T follicular helper cell (primary cell): ENCODE measurements at places on chromosomes 5 and 9.

GRCh38 chr5:81767938-81768337, 17.0 kb upstream of the SSBP2 start:
- no peak for DNase-seq

DNA sequence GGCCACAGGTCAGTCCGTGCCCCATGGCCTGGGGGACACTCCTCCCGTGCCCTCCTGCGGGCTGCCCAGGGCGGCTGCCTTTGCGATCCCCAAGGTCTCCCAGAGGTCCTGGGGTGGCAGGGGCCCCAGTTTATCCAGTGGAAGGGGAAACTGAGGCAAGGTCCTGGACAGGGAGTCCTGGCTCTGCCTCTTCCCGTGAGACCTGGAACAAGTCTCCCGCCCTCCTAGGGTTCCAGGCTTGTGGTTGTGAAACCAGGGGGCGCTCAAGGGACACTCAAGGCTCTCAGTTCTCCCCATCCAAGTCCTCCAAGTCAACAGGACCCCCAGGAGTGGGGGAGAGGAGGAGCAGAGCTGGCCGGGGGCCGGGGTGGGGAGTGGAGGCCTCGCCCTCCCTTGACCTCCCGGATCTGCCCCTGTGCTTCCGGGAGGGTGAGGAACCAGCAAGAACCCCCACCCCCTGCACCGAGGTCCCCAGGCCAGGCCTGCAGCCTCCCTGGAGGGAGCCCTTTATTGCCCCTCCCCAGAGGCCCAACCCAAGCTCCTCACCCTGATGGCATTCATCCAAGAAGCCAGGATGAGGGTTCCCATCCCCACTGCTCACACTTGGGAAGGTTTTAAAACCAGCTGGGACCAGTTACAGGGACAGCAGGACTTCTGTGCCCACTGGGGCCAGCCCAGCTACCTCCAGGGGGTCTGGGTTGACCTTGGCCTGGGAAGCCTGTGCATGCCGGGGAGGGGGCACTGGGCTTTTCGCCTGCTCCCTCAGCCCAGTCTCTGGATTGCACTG, 24.7 kb upstream of the TMEM250 start:
- DNase-seq = no peak

DNA sequence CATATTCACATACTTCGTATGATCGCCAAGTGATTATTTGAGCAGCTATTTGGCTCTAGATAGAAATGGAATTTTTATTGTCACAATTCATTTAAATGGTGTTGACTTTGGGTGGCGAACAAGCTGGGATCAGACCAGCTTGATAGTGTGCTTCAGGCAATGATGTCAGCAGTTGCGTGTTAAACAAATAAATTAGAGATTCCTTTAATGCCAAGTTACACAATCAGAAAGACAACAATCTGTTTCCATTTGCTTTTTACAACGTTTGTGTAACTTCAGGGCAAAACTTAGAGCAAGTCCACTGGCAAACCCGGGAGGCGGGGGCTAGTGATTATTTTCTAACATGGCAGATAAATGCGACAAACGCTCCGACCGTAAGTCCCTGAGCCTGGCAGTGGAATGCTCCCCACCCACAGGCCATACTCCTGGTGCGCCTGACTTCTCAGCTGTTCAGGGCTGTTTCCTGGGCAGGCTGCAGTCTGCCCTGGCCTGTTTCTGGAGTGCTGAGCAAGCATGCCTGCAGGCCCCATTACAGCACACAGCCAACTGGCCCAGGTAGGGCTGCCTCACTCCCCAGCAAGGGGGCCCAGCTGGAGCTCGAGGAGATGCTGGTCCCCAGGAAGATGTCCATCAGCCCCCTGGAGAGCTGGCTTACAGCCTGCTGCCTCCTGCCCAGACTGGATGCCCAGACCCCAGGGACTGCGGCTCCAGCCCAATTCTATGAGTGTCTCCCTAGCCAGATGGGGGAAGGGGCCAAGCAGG, 88.7 kb downstream of the BASP1 start:
- DNase-seq = no peak

DNA sequence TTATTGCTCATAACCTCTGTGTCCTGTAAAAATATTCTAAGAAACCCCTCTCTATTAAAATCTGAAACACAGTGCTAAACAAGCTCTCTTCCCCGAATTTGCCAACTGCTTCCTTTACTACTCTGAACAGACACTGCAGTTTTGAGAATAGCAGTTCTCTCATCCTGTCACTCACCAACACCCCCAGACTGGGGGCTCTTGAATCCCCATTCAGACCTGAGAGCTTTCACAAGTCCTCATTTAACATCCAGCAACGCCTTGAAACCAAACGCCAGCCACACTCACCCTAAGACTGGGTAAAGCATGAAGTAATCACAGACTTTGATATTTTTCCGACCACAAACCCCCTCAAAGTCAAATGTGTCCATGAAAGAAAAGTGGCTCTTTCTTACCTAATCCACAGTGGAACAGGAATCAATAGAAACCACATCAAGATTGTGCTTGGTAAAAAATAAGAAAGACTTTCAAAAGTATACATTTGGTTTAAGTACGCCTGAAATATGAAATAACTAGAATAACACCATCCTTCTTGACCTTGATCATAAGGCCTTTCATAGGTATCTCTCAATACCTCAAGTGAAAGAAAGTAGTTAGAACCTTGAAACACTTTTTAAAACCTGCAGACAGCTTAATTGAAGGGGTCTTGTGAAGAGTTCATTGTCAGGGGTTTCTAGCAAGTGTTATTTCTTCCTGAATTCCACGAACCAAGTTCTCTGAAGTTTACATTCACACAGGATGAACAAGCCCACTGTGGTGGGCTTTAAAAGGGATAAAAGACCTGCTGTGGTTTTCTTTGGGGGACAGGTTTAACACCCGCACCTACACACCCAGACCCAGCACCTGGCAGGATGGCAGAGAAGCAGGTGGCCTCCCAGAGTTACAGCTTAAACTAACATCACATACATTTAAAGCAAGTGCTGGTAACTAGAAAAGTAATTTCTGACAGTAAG, 412.6 kb downstream of the MLLT3 start:
- DNase-seq = peak; percentile 10

DNA sequence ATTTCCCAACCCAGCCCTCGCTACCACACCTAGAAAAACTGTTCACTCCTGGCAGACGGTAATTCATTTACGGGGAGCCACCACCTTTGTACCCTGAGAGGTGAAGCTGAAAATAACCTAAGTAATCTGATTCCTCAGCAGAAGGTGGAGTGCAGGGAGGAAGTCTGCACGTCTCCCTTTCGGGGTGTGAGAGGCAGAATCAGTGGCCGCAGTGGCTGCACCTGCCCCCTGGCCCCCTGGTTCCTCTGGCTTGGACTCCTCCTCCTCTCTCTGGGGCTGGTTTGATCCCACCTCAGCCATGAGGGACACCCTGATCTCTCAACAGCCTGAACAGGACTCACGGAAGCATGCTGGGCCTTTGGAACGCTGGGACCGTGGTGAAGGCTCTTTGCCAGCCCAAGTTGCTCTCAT, 10.5 kb downstream of the TMEM174 start:
- no peak for DNase-seq

DNA sequence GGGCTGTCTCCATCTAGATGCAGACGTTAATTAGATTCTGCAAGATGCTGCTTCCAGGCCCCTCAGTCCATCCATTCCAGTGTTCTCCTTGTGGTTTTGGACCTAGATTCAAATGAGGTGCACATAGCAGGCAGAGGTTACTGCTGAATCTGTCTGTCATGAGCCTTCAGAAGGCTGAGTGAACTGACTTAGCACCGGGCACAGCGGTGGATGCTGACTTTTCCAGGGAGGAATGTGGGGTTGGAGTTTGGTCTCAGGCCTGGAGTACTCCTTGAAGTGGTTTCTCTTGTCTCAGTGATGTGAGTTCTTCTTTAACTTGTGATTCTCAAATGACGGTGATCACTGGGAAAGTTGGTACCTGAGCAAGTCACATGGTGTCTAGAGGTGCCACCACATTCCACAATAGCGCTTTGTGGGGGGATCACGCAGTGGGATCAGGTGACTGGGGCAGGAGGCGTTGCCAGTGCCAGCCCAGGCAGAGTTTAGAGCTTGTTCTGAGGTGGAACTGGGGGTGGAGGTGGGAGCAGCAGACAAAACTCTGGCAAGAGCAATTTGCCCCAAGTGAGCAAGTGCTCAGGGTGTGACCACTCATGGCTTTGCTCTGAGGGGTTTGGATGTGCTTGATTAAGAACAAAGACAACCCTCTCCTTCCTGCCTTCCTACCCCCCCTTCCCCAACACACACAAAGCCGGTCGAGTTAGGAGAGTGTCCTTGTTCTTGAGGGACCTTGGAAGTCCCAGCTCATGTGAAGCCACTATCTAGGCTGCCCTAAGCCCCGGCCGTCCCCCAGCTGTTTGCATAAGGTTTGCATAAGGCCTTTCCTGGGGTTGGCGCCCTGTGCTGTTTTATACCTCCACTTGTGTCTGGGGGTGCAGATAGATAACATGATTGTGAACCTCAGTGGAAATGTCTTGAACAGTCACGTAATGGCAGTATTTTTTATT, 25.1 kb downstream of the JADE2 start:
- no peak for DNase-seq

DNA sequence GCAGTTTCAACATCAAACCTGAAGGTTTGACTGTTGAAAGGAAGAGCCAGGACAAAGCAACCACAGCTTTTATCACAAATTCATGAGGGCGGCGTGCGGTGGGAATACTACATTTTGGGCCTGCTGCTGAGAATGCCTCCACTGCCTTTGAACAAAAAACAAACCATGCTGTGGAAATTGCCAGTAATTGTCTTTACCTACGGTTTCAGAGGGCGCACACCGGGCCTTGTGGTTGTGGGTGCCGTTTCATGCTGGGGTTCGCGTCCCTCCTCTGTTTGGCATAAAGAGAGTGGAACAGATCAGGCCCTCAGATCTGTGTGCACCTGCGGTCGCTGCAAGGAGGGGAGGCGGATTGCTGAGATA, 27.6 kb upstream of the TCF7 start:
- peak; percentile 71 for DNase-seq

GRCh38 chr5:91885291-91886265, 502.5 kb upstream of the ARRDC3 start:
- no peak for DNase-seq

- peak; percentile 4 for DNase-seq
Measured at GRCh38 chr5:56696900-56697299, 118.4 kb upstream of the MAP3K1 start.

GRCh38 chr9:79184831-79185230, 386.9 kb upstream of the TLE4 start:
- no peak for DNase-seq

DNA sequence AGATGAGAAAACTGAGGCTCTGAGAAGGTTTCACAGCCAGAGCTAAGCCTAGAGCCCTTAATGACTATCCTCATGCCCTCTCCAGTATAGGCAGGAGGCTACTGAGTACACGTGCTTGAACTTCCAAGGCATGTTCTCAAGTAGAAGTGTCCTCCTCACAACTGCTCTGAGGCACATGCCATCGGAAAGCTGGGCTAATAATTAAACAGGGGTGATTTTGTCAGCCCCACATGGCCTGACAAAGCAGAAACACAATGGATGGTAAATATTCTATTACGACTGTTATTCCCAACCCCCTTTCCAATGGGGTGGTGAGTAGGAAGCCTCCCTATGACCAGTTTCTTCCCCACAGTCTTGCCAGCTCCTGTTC, 34.3 kb downstream of the KCNIP1 start:
- no peak for DNase-seq

GRCh38 chr5:10594591-10595210, 30.8 kb downstream of the ANKRD33B start:
- DNase-seq = no peak

- no peak for DNase-seq
Measured at GRCh38 chr9:86945728-86946200, 1.5 kb downstream of the GAS1 start.

DNA sequence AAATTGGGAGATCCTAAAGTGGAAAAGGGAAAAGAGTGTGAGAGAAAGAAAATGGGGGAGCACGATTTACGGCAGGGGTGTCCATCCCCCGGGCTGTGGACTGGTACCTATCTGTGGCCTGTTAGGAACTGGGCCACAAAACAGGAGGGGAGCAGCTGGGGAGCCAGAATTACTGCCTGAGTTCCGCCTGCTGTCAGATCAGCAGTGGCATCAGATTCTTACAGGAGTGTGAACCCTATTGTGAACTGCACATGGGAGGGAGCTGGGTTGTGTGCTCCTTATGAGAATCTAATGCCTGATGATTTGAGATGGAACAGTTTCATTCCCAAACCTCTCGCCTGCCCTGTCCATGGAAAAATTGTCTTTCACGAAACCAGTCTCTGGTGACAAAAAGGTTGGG, 108.3 kb upstream of the ADAMTSL1 start:
- no peak for DNase-seq

DNA sequence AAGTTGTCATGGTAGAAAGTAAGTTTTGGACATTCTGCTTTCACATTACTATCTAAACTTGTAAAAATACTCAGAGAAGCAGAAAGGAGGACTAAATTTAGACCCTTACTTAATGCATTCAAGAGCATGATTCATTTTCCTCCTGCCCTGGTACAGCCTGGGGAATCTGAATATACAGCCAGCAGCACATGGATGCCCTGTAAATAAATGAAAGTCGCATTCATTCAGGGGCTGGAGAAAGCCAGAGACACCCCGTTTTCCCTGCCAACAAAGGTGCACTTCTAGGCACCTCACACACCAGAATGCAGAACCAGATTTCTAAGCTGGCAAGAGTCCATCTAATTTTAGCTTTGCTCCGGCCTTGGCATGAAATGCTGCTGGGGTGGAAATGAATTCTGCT, 172.7 kb upstream of the KLF9 start:
- DNase-seq = no peak

DNA sequence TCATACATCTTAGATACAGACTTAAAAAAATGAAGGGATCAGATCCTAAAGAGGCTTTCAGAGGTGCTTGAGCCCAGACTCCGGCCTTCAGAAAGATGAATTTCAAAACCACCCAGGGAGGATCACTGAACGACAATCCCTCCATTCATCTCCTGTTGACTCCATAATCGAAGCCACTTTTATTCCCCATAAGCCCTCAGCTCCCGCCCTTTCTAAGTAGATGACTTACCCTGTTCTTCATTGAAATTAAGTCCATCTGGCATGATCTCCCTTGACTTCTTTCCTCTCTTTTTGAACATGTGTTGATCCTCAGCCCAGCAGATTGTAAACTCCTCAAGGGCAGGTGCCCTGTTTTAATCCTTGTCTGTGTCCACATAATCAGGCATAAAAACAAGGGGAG, 50.8 kb upstream of the ASTN2 start:
- DNase-seq = no peak

- DNase-seq = peak; percentile 67
Measured at GRCh38 chr5:112921833-112922817, at the start of gene REEP5. Gene REEP5 (minus strand): TSS chr5:112922227. CDS start chr5:112922190, 37 bp downstream.

DNA sequence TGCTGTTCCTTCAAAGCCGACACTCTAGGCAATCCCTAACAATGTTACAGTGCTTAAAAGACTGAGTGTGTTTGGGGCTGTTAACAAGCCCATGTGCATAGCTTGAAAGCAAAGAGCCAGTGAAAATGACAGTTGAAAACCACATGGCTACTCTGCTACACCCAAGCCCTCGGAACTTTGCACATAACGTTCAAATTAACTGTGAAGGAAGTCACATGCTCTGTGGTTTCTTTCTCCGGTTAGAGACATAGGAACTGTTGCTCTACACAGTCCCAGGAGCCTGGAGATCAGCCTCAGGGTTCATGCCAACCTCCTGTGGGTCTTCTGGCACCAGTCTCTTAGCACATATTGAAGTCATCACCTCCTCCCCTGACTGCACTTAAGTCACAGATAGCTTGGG, 51.1 kb downstream of the C9orf152 start:
- DNase-seq = no peak

GRCh38 chr9:34377404-34377746, 677 bp upstream of the MYORG start:
- DNase-seq = no peak
